ENCODE measurements at places on chromosomes 7 and 10.
A peak's percentile ranks its signal among the peaks of the same experiment; 100 is the strongest.

DNA sequence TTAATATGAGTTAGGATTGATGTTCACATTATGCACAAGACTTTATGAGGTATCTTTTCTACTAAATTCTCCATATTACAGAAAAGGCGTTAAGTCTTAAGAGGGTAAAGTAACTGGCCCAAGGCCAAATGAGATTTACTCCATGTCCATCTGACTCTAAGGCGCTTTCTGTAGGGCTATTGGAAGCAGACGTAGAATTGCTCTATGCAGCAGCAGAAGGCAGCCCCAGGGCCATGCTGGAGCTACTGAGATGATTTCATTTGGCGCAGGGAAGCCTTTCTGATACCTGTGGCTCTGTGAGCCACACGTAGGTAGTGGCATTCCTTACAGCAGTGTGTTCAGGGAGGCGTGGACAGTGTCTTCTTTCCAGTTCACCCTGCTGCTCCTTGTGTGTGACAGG is 133.1 kb downstream of the SH2D4B start:
- DNase-seq = peak; percentile 25

DNA sequence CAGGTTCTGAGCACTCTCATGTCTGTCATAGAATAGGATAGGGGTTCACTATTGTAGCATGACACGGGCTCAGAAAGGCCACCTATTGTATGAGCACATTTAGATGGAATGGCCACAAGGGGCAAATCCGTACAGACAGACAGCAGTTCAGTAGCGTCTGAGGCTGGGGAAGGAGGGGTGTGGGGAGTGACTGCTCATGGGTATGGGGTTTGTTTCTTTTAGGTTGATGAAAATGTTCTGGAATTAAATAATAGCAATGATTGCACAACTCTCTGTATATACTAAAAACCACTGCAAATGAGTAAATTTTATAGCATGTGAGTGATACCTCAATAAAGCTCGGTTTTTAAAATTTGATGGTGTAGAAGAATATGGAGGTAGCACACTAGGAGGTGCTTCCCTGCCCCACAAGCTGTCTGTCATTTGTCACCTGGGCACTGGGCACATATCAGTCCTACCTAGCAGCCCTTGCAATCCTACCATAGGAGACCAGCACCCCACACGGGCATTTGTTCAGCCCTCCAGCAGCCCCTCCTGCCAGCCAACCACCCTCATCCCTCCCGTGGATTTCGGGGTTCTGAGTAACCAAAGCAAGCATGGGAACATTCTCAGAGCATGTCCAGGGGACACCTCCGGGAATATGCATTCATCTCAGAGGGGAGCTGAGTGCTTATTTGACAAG is 35.2 kb downstream of the KCNMA1 start:
- no peak for DNase-seq

GRCh38 chr10:23217471-23217870 is 25.4 kb downstream of the PTF1A start:
- no peak for DNase-seq

GRCh38 chr7:36305226-36305625 is 84.4 kb upstream of the ANLN start:
- no peak for DNase-seq

- DNase-seq = no peak
Measured at GRCh38 chr10:124943301-124944092, 1.6 kb downstream of the ZRANB1 start.

- no peak for DNase-seq
Measured at GRCh38 chr7:126606331-126606730, 646.4 kb downstream of the GRM8 start.

GRCh38 chr7:135757719-135758411 is 9.3 kb upstream of the FAM180A start:
- DNase-seq = no peak

DNA sequence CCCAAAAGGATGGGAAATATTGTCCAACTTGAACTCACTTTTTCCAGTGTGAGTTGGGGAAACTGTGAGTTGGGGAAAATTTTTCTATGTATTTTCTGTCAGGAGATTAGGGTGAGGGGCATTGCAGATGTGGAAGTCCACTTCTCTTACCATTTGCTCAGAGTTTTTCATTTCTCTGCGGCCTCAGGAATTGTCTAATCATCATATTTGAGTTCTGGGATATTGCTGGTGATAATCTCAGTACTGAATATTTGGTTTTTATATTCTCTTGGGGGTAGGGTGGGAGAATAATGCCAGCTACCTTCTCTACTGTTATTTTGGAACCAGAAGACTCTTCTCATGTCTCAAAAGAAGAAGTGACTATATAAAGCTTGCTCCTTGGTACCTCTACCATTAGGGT is 141.3 kb upstream of the SLC13A1 start:
- no peak for DNase-seq

DNA sequence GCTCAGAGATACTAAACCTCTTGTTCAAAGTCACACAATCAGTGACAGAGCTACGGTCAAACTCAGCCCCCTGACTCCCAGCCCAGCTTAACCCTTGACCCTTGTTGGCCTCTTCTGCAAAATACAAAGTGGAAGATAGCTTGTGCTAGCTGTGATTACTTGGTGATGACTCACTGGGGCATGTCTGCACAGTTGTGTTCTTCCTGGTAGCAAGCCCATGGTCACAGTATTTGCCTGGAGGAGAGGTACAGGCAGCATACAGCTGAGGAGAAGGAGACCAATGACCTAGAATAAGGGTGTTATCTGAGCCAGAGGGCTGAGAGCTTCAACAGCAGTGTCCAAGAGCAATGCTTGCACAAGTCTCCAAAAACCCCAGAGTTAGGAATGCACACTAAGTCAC is 5.7 kb upstream of the HSPA12A start:
- DNase-seq = no peak

Data from spinal cord (tissue), 10 donors.